Ammon's horn (tissue), 1 donor: ENCODE measurements at places on chromosomes 13 and 19.

DNA sequence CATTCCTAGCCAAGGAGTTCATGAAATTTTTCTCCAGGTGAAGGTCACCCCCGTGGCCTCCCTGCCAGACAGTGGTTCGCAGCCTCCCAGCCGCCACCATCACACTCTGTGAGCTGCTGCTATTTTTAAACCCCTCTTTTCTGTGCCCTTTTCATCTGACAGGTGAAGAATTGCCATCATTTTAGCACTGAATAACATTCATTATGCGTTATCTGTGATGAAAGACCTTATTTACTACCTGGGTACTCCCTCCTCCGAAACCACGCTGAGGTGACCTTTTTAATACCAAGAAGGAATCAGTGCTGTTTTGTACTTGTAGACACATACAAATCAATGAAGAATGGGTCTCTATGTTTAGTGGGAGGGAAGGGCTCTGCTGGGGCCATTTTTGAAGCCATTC is 148.9 kb upstream of the GPR12 start:
- DNase-seq: no peak

DNA sequence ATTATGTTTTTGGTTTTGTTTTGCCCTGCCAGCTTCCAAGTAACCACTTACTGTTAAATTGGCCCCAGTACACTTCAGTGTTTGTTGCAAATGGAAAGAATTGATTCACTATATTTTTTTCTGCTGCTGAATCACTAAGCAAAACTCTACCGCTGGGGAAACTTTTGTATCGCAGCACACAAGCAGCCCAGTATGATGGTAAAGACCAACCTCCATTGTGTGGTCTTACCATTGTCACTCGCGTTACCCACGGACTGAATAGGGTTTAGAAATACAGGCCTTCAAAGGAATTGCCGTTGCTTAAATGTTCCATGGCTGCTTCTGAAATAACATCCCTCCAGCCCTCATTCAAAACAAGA is 7.9 kb downstream of the SPATA13 start:
- no peak for DNase-seq

DNA sequence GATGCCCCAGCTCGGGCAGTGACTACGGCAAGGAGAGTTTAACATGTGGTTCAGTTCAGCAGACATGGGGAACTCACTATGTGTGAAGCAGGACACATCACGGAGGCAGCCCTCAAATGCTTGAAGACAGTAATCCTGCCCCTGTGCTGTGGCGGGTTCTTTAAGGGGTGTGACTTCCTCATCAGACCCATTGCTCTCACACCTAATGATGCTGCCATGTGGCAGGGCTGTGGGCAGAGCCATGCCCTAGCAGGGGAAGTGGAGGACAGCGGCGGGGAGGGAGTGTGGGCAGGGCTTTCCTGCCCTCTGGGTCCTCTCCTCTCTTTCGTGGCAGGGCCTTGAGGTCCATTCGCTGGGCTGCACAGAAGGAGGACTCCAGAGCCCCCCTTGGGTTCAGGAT is 131.1 kb upstream of the GJB6 start:
- no peak for DNase-seq

DNA sequence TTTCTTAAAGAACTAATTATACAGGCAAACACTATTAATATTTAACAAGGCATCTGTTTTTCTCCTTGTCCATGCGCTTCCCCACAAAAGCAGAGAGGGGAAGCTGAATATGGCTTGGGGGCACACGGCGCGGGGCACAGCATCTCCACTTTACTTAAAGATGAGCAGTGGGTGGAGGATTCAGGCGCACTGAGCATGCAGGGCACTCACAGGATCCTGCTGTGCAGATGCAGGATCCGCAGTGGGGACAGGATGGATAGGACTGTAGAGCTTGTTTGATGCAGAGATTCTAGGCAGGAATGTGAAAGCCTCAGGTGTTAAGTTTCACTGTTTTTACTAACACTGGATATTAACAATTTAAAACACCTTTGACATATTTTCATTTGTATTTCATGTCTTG is 43.3 kb downstream of the ATP11A start:
- DNase-seq: no peak

GRCh38 chr13:113369881-113370280 is 6.0 kb upstream of the GRTP1 start:
- no peak for DNase-seq
